ENCODE measurements at places on chromosomes 6 and 20.
A peak's percentile ranks its signal among the peaks of the same experiment; 100 is the strongest.

GRCh38 chr20:19692100-19692499 lies 66.0 kb upstream of the RIN2 start:
- no peak for DNase-seq

- DNase-seq = no peak
These were observed 463.6 kb upstream of the GJE1 start for GRCh38 chr6:141669141-141669540.

GRCh38 chr6:167663784-167664443 lies 162.8 kb upstream of the AFDN start:
- DNase-seq = no peak

GRCh38 chr20:49657118-49657901 lies 56.4 kb downstream of the B4GALT5 start:
- no peak for DNase-seq

GRCh38 chr6:13281686-13282085 lies 46.7 kb downstream of the TBC1D7 start:
- DNase-seq = no peak

DNA sequence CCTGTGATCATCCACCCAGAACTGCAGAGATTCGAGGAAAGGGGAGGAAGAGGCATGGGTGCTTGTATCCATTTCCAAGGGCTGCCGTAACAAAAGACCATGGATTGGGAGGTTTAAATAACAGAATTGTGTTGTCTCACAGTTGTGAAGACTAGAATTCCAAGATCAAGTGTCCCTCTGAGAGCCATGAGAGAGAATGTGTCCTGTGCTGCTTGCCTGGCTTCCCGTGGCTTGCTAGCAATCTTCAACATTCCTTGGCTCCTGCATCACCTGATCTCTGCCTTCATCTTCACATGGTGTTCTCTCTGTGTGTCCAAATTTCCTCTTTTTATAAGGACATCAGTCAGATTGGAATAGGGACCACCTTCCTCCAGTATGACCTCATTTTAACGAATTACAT lies 69.8 kb downstream of the CDC40 start:
- no peak for DNase-seq

DNA sequence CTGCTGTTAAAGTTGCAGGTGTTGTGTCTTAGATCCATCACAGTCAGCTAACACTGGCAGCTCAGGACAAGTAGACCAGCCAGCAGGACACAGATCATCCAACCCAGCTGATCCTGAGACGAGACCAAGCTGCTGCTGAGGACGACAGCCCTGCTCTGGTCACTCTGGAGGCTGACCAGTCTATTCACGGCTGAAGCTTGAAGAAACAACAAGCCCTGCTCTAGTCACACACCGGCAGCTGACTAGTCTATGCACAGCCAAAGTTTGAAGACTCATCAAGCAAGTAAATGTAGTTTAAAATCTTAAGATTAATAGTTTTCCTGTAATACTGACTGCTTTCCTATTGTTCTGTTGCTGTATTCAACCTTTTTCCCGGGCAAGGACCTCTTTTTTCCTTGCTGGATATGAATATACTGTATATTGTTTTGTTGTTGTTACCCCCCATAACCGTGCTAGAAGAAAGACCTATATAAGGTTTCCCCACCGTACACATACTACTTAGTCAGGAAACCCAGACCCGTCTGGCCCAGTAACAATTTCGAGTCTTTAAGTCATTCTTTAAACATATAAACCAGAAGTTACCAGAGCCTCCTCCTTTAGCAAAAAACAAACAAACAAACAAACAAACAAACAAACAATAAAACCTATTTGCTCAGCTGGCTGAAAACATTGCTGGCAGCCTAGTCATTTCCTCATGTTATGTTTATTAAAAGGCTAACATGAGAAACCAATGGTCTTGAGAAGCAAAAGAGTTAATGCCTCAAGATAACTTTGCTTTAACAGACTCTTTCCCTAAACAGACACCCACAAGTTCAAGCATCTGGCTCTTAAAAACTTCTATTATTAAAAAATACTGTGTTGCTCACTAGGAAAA lies 16.7 kb upstream of the GSTA3 start:
- DNase-seq = no peak

- DNase-seq = no peak
These were observed 100.0 kb upstream of the TAB2 start for GRCh38 chr6:149217466-149217888.

DNA sequence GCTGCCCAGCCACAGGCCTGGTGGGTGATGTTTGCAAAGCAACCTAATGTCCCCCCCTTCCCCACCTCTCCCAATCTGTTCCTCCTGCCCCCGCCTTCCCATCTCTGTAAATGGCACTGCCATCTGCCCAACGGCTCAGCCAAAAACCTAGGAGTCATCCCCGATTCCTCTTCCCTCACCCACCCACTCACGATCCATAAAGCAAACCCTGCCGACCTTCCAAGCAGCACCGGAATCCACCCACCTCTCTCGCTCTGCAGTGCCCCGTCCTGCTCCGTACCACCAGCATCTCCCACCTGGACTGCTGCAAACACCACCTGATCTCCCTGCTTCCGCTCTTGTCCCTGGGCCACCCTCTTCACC lies 37.6 kb downstream of the SULF2 start:
- DNase-seq = no peak

GRCh38 chr20:35018590-35019371 lies 63.1 kb downstream of the MYH7B start:
- DNase-seq = no peak

GRCh38 chr6:41840326-41840725 lies 52.8 kb downstream of the TOMM6 start:
- DNase-seq = no peak

GRCh38 chr6:75602246-75603105 lies 796 bp downstream of the SENP6 start:
- DNase-seq = peak; percentile 60

GRCh38 chr6:22250486-22250885 lies 46.4 kb downstream of the PRL start:
- no peak for DNase-seq

DNA sequence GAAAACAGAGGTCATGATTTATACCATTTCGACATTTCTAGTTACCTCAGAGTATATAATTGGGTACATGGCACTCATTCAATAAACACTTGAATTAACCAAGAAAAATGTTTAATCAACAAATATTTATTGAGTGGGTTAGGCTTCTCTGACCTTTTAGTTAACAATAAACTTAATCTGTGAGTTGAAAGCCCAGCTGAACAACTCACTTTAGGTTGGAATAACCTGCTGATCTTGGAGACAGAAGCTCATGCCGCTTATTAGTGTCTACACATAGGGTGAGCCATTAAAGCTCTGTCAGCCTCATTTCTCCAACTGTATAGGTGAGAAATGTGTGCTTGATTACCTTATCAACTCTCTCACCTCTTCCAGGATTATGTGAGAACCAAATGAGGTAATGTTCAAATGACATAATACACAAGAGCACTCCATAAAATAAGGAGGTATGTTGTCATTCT lies 98.2 kb upstream of the DTNBP1 start:
- no peak for DNase-seq

DNA sequence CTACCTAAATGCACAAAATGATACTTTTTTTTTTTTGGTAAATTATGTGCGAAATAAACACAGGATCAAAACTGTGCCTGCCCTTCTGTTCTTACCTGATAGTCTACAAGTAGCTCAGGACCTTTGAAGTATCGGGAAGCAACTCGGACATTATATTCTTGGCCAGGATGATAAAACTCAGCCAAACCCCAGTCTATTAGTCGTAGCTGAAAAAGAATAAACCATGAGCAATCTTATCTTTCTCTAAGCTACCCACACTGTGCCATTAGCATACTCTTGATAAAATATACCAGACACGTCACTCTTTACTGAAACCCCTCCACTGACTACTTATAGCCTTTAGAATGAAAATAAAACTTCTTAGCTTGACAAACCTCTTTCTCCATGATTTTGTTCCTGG lies 29.8 kb upstream of the TBC1D20 start:
- DNase-seq = no peak

- DNase-seq = no peak
These were observed 10.1 kb downstream of the AAR2 start for GRCh38 chr20:36246401-36246800.

GRCh38 chr20:54601831-54602515 lies 126.6 kb downstream of the DOK5 start:
- no peak for DNase-seq

DNA sequence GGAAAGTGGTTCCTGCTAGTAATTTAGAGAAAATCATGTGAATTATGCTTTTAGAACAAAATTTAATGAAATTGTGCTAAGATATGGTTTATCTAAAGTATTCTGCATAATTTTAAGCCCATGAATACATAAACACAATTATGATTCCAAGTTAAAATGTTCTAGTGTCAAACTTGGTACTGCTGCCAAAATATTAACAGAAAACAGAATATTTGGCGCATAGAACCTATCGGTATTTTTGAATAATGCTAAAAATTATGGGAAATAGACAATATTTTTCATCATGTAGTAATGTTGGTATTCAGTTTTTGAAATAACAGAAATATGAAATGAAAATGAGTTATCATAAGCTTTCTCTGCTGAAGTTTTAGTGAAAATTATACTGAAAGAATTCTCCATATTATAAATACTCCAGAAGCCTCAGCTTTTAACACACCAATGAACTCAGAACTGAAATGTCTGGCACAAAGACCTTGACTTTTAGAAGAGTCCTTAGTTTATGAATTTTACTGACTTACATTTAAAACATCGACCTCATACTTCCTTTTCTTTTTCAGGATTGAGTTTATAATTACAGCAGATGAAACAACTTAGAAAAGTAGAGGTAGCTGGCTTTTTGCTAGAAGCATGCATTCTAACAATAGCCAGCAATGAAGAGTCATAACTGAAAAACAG lies 1192.3 kb upstream of the GJE1 start:
- no peak for DNase-seq

DNA sequence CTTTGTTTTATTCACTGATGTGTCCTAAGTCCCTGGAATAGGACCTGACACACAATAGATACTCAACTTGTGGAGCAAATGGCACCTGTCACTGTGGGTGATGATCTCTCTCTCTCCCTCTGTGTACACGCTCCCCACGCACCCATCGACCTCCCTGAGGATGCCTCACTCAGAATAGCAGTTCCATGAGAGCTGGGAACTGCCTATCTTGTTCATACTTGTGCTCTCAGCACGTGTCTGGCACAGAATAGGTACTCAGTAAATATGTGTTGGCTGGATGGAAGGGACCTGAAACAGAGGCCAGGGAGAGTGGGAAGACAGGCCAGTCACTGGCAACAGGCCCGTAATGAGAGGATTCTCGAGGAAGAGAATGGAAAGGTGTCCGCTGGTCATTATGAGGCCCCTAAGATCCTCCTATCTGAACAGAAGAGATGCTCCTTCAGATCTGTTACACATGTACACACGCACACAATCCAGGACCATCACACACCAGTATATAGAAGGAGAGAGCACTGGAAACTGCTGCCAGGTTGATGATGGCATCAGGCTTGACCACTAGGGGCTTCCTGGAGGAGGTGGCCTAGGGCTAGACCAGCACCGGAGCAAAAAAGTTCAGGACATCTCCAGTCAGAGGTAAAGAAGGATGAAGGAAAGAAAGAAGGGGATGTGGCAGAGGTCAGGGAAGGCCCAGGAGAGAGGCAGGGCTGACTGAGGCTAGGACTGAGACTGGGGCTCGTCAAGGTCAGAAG lies 30.9 kb downstream of the VEGFA start:
- DNase-seq = no peak

- DNase-seq = no peak
These were observed 207.4 kb downstream of the SOX4 start for GRCh38 chr6:21800948-21801438.

DNA sequence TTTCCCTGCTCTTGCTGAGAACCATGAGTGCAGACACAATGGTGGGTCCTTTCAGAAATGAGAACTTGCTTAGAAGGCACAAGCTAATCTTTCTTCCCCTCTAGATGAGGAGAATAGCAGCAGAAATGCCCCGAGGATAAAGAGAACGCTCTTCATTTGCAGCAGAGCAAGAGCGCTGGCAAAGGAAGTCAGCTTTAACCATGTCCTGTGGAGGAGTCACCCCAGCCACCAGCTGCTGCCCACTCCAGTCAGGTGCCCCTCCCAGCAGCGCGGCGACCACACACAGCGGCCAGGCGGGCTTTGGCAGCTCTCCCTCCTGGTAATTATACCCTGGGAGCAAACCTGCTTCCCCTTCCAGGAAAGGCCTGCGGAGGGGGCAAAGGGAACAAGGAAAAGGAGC lies 42.4 kb upstream of the EMILIN3 start:
- DNase-seq = no peak

GRCh38 chr20:59295531-59295930 lies 4.9 kb upstream of the EDN3 start:
- no peak for DNase-seq

DNA sequence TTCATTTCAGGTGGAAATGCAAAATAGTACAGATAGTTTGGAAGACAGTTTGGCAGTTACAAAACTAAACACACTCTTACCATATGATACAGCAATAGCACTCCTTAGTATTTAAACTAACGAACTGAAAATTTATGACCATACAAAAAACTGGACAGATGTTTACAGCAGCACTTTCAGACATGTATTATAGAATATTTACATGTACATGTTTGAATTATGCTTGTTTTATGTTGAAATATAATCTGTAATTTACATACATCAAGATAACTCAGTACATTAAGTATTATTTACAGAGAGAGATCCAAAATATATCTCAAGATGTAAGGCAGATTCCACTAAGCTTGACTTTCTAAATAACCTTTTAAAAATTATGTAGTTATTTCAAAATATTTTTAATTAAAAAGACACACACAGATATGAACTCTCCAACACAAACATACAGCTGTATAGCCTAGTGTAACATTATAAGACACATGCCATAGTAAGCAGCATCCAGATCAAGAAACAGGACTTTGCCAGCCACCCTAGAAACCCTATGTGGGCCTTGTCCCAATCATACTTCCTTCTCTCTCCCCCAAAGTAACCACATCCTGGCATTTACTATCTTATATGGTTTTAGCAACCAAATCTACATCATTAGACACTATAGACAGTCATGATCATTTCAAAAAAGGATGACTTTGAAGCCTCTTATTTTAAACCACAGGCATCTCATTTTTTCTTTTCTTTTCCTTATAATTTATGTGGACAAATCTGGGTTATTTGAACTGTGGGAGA lies 82.2 kb downstream of the MAN1A1 start:
- no peak for DNase-seq

DNA sequence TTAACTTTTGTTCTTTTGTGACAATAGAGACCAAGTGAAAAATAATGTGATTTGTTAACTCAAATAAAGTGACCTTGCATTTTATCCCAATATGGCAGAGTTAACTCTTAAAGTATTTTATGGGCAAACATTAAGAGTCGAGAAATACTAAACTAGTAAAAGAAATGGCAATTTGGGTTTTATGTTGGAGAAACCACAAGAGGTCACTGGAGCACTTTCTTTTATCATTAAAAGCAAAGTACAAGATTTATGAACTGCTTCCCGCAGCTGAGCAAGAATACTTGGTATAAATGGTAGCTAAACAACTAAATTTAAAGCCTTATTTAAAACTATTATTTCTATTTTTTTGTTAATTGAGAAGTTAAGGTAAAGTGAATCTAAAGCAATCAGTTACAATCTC lies 33.5 kb upstream of the MCM9 start:
- no peak for DNase-seq

Measured in activated T-cell treated with anti-CD3 and anti-CD28 coated beads for 4 hours (primary cell).